Kasumi-1 (cell line): ENCODE measurements at places on chromosomes 5 and 9.

DNA sequence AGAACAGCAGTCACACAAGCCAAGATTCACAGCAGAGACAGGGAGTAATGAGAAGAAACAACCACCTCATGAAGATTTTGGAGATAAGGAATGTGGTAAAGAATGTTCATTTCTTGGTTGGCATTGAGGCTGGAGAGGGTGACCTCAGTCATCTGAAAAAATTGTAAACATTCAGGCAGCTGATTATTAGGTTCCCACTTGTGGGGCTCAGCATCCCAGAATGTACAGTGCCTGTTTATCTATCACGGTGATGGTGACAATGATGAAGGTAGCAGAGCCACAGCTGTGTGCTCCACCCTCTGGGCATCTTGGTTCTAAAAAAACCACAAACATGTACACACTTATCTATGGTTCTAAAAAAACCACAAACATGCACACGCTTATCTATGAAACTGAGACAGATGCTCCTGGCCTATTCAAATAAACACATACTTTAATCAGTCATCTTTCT is 143.9 kb upstream of the MOCS2 start:
- no peak for DNase-seq

- no peak for DNase-seq
These were observed 155.6 kb downstream of the EDIL3 start for GRCh38 chr5:84229045-84229444.

DNA sequence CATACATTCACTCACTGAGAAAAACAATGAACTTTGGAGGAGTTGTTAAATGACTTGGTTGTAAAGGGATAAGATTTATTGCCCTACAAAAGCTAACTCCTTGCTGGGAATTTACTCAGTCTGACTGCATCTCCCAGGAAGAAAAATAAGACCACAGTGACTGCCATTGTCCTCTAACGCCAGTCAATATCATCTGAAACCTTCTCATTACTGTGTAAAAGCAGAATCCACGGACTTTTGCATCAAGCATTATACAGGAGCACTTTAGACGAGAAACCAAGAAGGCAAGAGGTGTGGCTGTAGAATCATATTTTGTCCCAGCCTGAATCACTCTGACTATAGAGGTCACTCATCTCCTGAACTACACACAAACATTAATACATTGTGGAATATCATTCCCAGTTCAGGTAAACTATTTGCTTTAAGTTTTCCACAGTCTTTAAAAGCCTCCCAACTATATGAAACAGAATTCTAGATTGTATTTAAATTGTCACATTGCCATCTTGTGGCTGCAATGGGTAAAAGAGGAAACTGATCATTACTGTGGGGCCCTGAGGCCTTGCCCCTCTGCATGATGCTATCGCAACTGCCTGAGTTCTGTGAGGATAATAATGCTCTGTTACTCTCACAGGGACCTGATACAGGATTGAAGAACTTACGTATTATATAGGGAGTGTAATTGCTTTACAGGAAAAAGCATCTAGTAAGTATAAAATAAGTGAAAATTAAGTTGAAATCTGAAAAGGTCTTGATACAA is 142.9 kb downstream of the SLCO4C1 start:
- DNase-seq, result peak; percentile 70

DNA sequence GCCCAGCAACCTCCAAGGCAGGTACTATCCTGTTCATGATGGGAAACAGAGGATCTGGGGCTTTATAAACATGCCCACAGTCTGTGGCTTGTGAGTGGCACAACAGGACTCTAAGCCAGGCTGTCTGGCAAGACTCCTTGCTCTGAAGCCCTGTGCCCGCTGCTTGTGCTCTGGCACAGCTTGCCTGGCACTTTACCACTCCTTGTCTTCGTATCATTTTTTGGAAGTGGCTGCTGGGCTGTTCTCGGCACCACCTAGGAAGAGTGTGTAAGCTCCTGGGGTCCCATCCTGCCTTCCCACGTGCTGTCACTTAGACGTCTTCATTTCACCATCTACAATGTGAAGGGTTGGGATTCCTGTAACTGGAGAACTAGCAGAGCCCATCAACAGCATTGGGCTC is 59.3 kb upstream of the GLRX start:
- DNase-seq, result no peak

DNA sequence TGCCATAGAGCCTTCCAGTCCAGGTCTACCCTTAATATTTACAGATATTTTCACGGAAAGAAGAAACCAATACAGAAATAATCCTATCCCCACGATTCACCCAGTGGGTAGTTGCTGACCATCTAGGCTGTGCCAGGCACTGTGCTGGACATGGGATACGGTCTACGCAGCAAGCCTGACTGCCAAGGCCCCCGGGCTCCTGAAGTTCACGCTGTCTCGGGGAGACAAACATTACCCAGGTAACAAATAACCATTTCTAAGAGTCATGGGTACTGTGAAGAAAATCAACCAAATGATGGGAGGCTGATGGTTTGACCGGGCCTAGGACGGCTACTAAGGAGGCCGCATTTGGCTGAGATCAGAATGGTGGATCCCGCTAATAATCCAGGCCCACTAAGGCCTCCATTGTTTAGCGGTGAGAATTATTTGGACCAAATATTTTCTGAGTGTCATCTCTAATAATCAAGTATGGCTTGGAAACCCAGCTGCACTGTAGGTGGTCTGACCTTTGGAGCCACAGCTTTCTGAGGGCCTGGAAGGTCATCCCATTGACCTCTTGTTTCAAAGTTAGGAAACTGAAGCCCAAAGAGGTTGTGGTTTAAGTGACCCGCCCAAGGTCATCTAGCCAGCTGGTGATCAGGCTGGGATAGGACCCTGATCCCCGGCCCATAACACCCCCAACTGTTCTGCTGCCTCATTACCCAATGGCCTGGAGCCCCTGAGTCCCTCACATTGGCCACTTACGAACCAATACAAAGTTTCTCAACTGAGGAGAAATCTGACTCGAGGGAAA is 82.4 kb downstream of the AK8 start:
- DNase-seq, result no peak

GRCh38 chr5:181203093-181203711 is 1.8 kb downstream of the TRIM7 start:
- DNase-seq, result no peak

- DNase-seq, result no peak
These were observed 19.3 kb downstream of the RASEF start for GRCh38 chr9:83043597-83043996.
